ENCODE measurements at places on chromosomes 5 and 9. TPM values are rescaled to one million over a fixed set of nuclear protein-coding genes. Genes with fewer than 3 reads are reported as not detected.

- H3K4me3 ChIP-seq = no peak overlapping the region
- no peak for DNase-seq
- no peaks in the 10 kb centered on the region for H3K27me3 ChIP-seq
- H3K27ac ChIP-seq = no peak overlapping the region
- H3K4me1 ChIP-seq = no peaks in the 10 kb centered on the region
These were observed 185.2 kb downstream of the CCDC171 start for GRCh38 chr9:15738011-15738410.

DNA sequence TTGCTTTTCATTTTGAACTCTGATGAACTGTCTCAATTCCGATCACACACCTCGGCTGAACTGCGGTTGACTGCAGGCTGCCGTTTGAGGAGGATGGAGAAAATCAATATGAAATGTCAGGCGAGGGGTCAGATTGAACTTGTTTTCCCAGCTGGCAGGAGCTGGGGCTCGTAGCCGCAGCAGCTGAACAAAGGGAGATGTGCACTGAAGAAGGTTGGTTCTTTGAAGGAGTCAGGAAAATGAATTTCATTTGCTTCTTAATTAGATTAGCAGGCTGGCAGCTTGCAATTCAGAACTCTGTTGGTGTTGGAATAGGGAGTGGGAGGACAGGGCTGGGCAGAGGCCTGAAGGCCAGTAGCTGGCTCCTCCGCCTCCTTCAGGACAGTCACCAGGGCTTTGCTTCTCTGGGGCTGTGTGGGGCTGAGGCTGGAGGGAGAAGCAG, 117.4 kb upstream of the GPR151 start:
- H3K4me1 ChIP-seq = no peaks in the 10 kb centered on the region
- H3K4me3 ChIP-seq = no peak overlapping the region

- H3K27me3 ChIP-seq = no peaks in the 10 kb centered on the region
- H3K4me1 ChIP-seq = no peaks in the 10 kb centered on the region
- no peak for DNase-seq
- H3K4me3 ChIP-seq = no peak overlapping the region
- no peak overlapping the region for H3K27ac ChIP-seq
These were observed 12.6 kb downstream of the DDX4 start for GRCh38 chr5:55750499-55750898.

DNA sequence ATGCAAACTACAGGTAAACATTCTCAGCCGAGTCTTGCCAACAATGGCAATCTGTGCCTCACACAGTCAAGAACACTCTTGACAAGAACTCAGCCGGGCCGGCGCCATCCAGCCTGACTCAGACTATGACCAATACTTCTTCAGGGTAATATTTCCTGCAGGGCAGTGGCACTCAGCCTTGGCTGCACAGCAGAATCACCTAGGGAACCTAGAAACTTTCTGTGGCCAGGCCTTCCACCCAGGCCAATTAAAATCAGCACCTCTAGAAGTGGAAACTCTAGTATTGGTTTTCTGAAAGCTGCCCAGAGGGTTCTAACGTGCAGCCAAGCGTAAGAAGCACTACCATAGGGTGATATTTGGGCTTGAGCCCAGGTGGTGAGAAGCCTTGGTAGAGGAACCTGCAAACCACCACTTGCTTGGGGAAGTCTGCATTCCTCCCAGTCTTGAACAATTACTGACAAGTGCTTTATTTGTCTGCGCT, 120.6 kb downstream of the TTLL11 start:
- no peak overlapping the region for H3K27ac ChIP-seq
- H3K4me3 ChIP-seq = no peak overlapping the region
- H3K4me1 ChIP-seq = no peaks in the 10 kb centered on the region
- no peaks in the 10 kb centered on the region for H3K27me3 ChIP-seq
- DNase-seq = no peak

DNA sequence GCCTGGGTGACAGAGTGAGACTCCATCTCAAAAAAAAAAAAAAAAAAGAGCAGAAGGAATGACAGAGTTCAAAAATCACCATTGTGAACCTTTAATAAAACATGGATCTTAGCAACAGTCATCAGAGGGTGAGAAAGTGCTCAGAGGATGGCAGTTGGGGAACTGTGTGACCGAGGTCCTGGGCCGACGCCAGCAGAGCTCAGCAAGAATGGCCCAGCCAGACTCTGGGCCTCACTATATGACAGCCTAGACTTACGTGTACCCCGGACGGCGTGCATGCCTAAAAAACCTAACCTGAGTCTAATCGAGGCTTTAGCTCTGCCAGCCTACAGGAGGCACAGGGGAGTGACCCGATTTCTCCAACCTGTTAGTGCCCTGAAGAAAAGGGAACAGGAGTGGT, 64.3 kb downstream of the MVB12B start:
- no peak overlapping the region for H3K27ac ChIP-seq
- no peaks in the 10 kb centered on the region for H3K27me3 ChIP-seq
- H3K4me1 ChIP-seq = peaks cover 11% of the 10 kb centered on the region
- no peak overlapping the region for H3K4me3 ChIP-seq
- no peak for DNase-seq
- H3K36me3 ChIP-seq = peaks cover 6% of the 10 kb centered on the region

- no peaks in the 10 kb centered on the region for H3K27me3 ChIP-seq
- no peak for DNase-seq
- peaks cover 9% of the 10 kb centered on the region for H3K4me1 ChIP-seq
- H3K27ac ChIP-seq = no peak overlapping the region
- H3K36me3 ChIP-seq = no peaks in the 10 kb centered on the region
- no peak overlapping the region for H3K4me3 ChIP-seq
These were observed 114.5 kb downstream of the UGCG start for GRCh38 chr9:112011051-112011620.

HK3 gene
- total RNA-seq = 0.74 TPM

PRLR gene
- total RNA-seq = not detected

ANGPTL2 gene
- not detected for total RNA-seq

TAF11L5 gene
- total RNA-seq = not detected

NR5A1 gene
- not detected for total RNA-seq

CAVIN4 gene
- total RNA-seq = not detected
